ENCODE measurements at places on chromosomes 1 and 21. TPM values are rescaled to one million over a fixed set of nuclear protein-coding genes. Genes with fewer than 3 reads are reported as not detected.

Gene OR2M3
- not detected for total RNA-seq

GRCh38 chr1:149846593-149847466, 52.5 kb upstream of the BOLA1 start:
- no peak for DNase-seq

DNA sequence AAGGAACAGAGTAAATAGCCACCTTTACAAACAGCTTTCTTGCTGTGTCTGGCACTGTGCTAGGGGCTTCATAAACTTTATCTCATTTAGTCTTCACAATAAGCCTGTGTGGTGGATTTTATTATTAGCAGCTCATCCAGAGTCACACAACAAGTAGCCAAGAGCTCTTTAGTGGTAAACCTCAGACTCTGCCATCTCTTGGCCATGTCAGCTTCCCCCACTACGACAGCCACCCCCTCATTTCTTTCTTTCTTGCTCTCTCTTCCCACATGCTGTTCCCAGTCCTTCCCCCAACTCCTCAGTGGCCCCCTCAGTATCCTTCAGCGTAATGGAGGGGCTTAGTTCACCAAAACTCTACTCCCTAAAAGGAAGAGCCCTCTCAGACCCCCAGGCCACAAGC, 1.2 kb upstream of the ZNF683 start:
- no peak for DNase-seq

Gene PDE4B
- 13.9 TPM for total RNA-seq

DNA sequence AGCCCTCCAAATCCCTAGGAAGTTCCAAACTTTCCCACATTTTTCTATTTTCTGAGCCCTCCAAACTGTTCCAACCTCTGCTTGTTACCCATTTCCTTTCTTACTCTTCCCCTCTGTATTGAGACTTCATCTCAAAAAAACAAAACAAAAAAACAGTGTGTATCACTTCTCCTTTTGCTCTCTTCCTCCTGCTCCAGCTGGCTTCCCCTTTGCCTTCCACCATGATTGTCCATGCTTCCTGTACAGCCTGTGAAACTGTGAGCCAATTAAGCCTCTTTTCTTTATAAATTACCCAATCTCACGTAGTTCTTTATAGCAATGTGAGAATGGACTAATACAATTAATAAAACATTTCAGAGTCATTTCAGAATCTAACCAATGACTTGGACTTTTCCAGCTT, 69.6 kb upstream of the KRTAP19-8 start:
- DNase-seq, result no peak

DNA sequence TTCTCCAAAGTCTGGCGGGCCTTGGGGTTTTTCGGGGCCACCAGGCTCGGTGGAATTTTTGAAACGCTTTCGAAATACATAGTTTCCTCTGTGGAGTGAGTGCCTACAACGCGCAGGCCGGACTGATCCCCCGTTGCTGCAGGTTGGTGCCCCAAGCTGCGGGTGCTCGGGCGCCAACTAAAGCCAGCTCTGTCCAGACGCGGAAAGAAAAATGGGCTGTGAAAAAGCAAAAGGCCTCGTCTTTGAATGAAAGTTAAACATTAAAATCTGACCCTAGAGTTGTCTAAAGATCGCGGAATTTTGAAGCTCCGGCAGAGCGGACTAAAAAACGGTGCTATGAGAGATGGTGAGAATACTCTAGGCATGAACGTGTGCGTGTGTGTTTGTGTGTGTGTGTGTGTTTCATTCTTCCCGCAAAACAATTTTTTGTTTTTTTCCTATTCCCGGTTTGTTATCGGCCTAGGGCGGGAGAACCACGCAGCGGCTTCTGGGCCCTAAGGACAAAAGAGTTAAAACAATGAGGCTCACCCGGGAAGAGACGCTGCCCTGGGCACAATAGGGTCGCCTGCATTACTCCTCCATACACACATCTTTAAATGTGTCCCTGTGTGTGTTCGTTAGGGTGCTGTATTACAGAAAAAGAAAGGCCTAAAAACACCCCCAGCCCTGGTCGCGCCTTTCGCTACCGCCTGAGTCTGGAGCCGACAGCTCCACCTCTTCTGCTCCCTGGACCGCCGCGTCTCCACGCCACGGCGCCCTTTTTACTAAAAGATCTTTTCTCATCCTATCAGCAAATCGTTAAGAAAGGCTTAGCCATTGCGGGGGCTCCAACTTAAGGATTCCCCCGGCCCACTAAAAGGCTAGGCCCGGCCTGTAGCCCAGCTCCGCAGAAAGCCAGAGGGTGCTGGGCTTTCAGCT, 3.2 kb downstream of the TBX15 start:
- no peak for DNase-seq

Gene NUF2
- total RNA-seq, result 24.1 TPM

DNA sequence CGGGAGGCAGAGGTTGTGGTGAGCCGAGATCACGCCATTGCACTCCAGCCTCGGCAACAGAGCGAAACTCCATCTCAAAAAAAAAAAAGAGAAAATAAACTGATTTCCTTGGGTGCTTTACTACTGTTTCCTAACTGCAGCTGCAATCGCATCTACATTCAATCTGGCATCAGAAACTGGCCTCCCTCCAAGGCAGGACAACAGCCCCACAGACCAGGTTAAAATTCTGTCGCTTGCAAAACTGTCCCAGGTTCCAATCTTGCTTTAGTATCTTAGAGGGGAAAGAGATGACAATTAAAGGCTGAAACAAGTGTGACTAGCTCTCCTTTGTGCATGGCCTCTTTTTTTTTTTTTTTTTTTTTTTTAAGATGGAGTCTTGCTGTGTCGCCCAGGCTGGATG, 32.4 kb upstream of the SLC25A33 start:
- no peak for DNase-seq

Gene ACKR1
- 0.61 TPM for total RNA-seq

DNA sequence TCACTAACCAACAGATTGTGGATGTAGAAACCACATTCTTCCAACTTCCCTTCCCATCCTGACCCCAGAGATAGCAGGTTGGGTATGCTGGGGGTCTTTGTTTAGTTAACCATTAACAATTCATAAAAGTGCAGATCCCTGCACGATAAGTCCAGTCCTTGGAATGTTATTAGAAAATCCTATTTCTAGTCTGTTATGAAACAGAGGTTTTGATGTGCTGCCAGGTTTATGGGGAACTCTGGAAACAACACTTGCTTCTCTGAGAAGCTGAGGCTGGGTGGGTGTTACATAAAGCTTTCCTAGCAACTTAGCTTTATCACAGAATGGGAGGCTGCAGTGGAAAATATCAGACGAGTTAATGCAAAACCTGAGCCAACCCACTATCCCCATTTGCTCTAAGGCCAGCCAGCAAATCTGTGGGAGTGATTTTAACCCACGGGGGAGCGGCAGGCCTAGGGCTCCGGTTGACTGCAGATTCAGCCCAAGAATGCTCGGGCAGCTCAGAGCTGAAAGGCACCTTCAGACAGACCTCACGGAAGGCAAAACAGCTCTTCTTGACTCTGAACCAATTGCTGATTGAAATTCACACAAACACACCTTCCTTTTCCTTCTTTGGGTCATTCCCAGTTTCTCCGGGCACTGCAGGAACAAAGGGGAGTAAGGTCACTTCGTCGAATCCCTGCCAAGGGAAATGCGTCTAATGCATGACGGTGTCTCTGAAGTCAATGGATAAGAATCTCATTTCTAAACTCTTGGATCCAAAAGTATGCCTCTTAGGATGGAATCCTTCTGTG, 111.7 kb upstream of the IRF2BP2 start:
- DNase-seq, result no peak

- no peak for DNase-seq
These were observed 182.6 kb downstream of the VAV3 start for GRCh38 chr1:107782217-107782845.

- DNase-seq, result no peak
These were observed 55.1 kb downstream of the PCBP3 start for GRCh38 chr21:45698493-45699184.

DNA sequence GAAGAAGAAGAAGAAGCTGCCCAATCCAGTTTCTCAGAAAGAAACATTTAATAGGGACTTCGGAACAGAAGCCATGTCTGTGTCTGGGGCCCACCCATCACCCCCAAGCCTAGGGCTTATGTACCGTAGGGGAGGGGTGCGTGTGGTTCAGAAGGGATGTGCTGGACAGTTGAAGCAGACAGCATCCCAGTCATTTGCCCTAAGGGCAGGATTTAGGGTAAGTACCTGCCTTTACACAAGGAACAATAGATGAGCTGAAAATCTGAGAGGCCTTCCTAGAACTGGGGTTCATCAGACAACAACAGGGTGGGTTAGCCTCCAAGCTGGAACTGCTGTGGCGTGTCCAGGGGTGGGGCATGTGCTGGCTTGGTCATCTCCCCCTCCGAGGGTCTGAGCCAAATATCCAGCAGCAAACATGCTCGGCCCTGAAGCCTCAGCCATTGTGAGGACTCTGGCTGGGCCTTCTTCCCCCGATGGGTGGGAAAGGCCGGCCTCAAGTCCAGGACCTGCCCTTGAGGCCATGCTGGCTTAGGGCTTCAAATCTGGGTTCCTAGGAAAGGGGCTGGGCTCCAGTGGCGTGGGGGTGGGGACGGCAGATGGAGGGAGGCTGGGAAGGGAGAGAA, 12.1 kb downstream of the CSTB start:
- DNase-seq, result no peak

GRCh38 chr1:89980605-89981004, 14.3 kb upstream of the ZNF326 start:
- no peak for DNase-seq

Gene UHMK1
- 15.0 TPM for total RNA-seq

DNA sequence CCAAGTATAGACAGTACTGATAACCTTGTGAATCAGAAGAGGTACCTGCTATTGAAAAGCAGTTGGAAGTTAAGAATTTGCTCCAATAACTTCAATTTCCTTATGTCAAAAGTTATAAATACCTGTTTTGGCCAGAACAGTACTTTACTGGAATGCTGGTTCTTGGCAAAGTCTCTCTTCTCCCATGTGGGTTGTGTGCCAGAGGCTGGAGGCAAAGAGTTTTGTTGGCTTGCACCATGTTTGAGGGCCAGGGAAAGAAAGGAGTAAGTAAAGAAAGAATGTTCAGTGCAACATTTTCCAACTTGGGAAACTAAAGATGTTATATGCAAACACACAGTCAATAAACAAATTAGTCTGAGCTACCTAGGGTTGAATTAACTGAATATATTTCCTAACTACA, 67.0 kb upstream of the DYNLT5 start:
- DNase-seq, result no peak

- no peak for DNase-seq
These were observed 205.6 kb downstream of the ATG4C start for GRCh38 chr1:62989497-62989896.

DNA sequence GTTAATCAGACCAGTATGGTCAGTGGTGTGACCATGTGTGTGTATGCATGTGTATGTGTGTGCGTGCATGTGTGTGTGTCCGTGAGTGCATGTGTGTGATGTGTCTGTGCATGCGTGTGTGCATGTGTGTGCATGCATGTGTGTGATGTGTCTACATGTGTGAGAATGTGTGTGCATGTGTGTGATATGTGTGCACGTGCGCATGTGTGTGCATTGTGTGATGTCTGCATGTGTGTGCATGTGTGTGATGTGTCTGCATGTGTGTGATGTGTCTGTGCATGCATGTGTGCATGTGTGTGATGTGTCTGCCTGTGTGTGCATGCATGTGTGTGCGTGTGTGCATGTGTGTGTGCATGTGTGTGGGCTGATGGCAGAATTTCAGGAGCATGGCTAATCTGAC, 58.2 kb downstream of the SIK1 start:
- DNase-seq, result no peak
